ENCODE measurements at places on chromosomes 7 and 10.
A peak's percentile ranks its signal among the peaks of the same experiment; 100 is the strongest.

GRCh38 chr7:13032576-13032975 is 345.1 kb downstream of the ARL4A start:
- DNase-seq: no peak

DNA sequence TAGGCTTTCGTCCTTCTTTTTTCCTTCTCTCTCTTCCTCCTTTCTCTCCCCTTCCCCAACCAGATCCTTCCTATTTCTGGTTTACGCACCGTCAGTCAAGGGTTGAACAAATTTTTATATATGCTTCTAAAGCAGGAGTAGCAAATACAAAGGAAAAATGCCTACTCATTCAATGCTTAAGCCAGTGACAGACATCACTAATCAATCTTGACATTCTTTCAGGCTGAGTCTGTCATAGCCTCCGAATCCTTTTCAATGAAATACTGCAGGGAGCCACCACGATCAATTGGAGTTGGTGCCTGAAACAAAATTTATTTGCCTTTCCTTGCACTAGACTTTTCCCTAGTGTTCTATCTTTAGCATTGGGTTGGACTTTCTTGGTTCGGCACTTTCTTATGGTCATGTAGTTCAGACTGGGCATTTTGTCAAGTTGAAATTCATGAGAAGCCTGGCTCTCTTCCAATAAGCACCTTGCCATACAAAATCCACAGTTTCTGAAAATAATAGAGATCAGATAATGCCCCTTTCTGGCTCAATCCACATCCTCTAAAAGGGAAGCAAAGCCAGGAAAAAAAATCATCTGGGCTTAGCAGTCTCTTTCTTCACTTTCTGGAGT is 239.5 kb upstream of the PLXNA4 start:
- DNase-seq: peak; percentile 11

DNA sequence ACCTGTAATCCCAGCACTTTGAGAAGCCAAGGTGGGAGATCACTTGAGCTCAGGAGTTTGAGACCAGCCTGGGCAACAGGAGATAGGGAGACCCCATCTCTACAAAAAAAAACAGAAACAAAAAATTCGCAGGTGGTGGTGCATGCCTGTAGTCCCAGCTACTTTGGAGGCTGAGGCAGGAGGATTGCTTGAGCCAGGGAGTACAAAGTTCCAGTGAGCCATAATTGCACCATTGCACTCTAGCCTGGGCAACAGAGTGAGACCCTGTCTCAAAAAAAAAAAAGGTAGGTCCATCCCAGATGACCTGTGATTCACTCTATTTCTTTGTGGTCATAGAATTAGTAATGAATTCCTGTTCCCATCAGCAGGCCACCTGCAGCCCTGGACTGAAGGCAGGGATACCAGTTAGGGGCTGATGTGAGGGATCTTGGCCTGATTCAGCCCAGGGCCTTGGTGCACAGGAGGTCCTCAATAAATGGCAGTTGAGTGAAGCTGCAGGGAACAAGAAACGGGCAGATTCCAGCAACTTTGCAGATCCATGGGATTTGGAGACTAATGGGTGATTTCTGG is at the start of gene MYH16:
TSS of gene MYH16 (plus strand) at position 364 of the 570 bp plus-strand sequence.
- peak; percentile 42 for DNase-seq

- DNase-seq: no peak
These were observed 134.0 kb downstream of the PTPRN2 start for GRCh38 chr7:158453663-158454062.

- peak; percentile 78 for DNase-seq
These were observed 19.9 kb upstream of the MAP3K8 start for GRCh38 chr10:30413996-30414576.

GRCh38 chr7:69811476-69812308 is 213.4 kb downstream of the AUTS2 start:
- no peak for DNase-seq

DNA sequence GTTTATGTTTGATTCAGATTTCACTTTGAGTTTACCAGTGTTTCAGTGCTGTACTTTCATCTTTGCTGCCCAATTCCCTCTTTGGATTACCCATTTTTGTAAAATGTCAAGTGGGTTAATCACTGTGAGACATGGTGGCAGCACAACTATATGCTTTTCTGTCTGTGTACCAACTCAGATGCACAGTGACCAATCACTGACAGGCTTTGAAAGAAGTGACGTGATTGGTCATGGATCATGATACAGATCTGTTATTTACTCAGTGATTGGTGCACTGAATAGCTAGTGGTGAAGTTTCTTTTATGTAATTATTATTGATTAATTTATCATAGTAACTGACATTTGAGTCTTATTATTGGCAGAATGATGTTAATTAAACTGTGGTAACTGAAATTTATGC is 126.9 kb downstream of the SDK1 start:
- DNase-seq: no peak

DNA sequence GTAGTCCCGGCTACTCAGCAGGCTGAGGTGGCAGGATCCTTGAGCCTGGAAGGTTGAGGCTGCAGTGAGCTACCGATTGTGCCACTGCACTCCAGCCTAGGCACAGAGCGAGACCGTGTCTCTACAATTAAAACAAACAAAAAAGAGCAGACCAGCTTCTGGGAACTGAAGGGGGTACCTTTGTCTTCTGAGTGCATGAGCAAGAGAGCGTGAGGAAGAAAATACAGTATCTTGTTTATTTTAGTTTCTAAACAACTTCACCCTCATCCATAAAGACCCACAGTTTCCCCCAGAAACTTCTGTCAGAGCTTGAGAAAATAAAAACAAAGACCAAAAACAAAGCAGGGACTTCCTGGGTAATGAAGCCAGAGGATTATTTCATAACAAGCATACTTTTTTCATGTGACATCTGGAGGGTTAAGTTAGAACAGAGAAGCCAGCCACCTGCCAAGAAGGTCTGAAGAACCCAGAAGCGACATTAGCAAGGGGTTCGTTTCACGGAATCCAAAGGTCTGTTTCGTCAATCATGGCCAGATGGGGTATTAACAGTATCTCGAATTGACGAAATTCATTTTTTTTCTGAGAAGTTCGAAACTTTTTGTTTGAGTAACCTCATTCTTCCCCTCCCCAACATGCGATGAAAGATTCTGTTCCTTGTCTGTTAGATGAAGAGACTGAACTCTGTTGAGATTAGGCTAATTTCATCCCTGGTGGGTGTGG is 10.2 kb upstream of the IL2RA start:
- DNase-seq: no peak

DNA sequence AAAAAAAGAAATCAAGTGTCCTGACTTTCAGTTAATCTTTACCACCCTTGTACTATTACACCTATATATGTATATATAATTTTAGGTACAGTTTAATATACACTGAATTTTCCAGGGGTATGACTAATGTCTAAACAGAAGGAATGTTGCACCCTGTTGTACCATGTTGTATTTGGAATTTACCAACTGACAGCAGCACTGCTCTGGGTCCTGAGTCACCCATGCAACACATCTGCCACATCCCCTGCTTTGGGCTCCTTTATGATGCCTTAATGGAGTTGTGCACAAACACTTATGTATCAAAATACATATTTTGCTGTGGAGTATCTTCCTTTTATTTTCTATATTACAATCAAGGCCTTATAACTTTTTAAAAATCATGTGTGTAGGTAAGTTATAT is 21.2 kb downstream of the YAE1 start:
- DNase-seq: peak; percentile 68

All from epithelial cell of esophagus (primary cell).